Smooth muscle cell of the brain vasculature (primary cell): ENCODE measurements at places on chromosomes 11 and 22.

GRCh38 chr22:24512043-24512442, 16.9 kb downstream of the UPB1 start:
- DNase-seq = no peak

DNA sequence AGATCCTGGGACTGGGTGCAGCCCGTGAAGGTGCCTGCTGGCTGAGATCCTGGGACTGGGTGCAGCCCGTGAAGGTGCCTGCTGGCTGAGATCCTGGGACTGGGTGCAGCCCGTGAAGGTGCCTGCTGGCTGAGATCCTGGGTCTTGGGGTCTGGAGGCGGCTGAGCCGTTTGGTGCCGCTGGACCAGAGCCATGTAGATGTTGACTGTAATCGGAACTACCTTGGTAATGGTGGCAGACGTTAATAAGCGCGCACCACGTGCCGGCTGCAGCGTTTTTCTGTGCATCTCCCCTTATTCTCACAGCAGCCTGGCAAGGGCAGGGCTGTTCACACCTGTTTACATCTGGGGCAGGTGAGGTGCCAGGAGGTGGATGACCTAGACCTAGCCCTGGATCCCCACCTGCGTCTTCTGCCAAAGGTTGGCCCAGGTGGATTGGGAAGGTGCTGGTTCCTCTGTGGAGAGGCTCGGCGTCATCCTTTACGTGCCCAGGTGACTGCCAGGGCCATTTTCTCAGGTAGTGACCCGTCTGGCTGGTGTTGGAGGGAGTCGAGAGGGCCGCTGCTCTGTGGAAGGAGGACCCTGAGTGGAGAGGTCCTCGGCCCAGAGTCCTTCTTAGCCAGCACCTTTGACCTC, 382.5 kb downstream of the TBC1D22A start:
- DNase-seq = no peak

GRCh38 chr22:45775062-45775461, 103.4 kb downstream of the ATXN10 start:
- no peak for DNase-seq

DNA sequence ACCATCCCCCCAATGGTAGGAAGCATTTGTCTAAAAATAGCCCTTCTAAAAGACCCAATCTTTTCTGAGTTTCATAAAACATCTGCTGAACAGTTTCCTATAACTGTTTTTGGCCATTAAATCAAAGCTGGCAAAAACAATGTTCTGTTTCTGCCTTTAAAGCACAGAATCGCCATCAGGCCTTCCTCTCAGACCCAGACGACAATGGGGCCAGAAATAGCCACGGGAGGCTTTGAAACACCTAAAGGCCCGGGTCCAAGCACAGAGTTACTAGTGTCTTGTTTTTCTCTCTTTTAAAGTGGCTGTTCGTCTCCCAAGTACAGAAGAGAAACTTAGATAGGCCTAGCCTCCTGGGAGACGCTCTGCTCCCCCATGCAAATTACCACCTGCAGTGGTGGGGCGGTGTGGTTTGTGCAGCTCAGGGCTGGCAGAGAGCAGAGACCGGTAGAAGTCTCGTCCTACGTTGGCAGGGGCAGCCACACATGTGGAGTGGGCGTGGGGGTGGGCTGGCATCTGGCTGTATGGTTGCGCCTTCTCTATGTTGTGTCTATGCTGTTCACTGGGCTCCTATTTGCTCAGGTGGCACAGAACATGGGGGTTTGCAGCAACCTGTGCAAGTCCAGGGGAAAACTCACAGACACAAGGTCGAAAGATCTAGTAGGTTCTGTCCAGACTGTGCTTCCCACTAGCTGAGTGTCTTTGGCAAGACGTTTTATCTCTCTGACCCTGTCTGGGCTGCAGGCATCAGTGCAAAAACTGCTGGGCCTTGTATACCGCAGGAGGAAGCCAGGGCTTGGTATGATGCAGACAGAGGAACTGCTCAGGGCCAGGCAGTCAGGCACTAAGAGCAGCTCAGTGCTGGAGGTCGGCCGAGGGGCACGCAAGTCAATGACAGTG, 23.6 kb upstream of the ETS1 start:
- DNase-seq = no peak

- DNase-seq = no peak
Measured at GRCh38 chr11:128727320-128727719, 33.4 kb downstream of the FLI1 start.

DNA sequence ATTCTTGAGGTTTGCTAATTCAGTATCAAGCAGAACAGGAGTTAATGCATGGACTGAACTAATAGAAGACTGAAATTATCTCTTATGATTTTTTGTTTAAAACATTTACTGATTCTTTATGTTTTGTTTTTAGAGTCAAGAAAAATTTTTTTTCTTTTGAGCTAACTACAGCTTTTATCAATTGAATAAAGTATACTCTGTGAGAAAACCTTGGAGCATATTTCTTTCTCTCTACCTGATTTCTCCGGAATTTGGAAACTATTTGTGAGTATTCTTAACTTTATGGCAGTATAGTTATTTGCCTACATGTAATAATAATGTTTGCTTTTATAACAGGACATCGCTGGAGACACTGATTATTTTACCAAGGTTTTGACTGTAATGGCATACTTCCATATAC, 18.1 kb upstream of the CRTAM start:
- DNase-seq = no peak

GRCh38 chr11:117735350-117735977, 61.6 kb downstream of the DSCAML1 start:
- no peak for DNase-seq

DNA sequence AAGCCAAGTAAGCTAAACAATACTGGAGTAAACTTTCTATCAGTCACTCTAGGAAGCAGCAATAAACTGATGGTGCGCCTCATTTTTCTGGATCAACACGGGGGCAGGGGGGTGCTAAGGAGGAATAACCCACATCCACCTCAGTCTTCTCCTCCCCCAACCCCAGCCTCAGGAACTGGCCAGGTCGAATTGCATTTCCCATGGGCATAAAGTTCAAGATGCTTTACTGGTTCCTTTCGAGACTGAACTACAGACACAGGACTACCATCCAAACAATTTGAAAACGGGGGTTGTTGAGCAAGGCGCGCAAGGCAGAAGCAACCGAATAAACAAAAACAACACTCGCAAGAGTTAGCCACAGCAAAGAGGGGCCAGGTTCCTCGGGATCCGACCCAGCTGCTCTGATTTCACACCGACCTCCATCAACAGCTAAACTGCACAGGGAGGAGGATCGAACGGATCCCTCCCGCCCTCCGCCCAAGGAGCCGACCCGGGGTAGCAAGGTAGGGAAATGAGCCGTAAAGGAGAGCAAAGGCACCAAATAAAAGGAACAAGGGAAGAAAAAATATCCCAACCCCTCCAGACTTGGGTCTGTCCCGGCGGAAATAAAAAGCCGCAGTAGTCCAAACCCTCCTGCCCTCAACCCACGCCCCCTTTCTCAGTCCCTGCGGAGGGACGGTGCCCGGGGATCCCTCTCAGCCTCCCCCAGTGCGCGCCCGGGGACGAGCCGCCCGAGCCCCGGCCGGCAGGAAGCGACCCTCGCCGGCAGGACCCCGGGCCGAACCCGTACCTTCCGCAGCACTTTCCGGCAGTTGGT, 801 bp downstream of the SESN3 start:
- DNase-seq = no peak

DNA sequence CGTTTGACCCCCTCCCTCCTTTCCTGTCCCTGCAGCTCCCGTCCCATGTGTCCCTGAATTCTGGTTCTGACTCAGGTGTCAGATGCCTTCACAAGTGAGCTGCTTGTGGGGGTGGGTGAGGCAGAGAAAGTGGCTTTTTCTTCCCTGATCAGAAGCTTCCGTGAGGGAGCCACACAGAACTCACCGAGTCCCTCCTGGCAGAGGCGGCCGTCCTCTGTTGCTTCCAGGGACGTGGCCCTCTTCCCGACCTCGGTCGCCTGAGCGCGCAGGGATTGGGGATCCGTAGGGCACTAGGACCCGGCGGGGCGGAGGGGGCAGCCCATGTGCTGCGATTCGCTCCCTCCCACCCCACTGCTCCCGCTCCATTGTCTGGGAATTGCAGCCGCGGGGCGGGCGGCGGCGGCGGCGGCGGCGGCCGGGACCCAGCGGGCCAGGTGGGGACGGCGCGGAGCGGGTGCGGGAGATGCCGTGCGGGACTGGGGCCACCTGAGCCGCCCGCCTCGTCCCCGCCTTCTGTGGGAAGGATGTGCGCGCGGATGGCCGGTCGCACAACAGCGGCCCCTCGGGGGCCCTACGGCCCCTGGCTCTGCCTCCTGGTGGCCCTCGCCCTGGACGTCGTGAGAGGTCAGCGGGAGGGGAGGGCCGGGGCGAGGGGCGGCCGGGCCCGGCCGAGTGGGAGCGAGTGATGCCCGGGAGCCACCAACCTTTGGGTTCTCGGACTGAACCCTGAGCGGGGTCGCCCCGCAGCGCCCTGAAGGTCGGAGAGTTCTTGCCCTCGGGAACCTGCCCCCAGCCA, at the start of gene TMEM132A:
Gene TMEM132A, plus strand, starts transcription at position 351 of the 796 bp plus-strand sequence. Its CDS starts 174 bp downstream, at position 525.
- no peak for DNase-seq

- no peak for DNase-seq
Measured at GRCh38 chr11:17389211-17389956, 925 bp upstream of the KCNJ11 start.

- no peak for DNase-seq
Measured at GRCh38 chr11:31981457-31981856, 109.4 kb upstream of the RCN1 start.

GRCh38 chr11:71454470-71455113, 1.6 kb downstream of the NADSYN1 start:
- DNase-seq = no peak

DNA sequence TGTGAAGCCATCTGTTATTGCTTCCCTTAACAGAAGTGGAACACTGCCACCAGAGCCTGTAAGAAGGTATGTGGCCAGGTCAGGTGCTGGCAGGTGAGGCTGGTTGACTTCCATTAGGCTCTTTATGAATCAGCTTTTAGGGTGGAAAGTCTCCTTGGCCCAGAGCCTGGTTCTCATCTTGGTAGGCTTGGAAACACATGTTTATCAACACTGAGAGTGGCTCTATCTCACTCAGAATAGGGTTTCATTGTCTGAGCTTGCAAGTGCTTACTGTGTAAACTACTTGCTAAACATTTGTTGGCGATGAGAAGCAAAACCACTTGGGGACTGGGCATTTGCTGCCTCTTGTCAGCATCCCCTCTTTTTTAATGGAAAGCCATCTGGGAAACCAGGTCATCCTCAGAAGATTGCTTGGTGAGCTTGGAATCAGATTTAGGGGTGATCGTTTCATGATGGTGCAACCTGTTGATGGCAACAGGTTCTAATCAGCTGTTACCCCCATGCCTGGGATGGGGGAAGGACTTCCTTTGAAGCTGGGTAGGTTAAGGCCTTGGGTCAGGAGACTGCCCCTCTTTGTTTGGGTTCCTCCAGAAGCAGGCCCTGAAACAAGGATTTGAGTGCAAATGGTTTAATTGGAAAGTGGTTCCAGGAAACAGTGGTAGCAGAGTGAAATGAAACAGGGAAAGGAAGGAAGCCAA, 75.0 kb upstream of the AMPD3 start:
- no peak for DNase-seq

DNA sequence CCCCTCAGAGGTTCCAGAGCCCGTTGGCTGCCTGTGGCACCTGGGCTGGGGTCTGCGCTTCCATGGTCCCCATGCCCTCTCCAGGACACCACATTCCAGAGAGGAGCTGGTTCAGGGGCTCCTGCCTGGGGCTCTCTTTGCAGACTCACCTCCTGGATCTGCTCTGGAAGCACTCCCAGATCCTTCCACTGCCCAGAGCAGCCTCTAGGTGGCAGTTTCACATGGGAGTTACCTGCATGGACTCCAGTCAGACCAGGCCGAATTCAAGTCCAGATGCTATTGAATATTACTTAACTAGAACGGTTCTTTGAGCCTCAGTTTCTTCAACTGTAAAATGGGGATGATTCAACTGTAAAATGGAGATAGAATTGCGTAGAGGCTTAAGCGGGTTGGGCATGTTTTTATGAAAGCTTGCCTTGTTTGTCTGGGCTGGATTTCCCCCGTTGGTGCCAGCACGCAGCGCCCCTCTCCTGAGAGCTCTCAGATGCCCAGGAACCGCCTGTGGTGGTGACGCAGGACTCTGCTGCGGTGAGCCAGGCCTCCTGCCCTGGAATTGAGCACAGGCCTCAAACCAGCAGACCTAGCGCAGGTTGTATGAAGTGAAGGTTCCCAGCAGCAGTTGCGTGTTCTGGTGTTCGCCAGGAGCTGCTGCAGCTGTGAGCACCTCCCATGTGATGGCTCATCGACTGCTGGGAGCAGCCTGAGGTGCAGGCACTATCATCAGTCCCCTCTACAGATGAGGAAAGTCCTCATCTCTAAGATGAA, 44.2 kb downstream of the LMO1 start:
- peak; percentile 9 for DNase-seq

GRCh38 chr11:39690856-39691255, 1768.6 kb downstream of the LRRC4C start:
- no peak for DNase-seq

DNA sequence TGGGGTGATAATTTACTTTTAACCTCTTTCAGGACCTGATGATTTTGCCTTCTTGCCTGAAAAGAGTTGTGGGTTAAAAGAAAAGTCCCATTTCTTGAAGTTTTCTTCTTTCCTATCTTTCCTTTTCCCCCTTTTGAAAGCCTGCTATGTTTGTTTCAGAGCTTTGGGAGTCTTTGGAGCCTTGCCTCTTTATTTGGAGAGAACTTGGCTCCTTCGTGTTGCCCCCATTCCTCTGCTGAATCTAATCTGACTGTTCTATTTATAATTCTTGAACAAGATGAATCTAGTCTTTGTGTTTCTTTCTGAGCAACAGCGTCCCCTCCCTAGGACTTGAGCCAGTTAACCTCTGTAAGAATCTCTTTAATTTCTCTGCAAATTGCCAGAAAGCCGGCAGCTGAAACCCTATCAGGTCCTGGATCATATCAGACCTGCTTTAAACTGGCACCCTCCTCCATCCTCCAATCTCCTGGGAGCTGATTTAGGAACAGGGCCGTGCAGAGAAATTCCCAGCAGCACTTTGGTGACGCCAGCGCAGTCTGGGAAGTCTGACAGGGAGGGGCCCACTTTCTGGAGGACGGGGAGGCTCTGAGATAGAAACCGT, 289.1 kb upstream of the SORL1-AS1 start:
- DNase-seq = no peak

GRCh38 chr11:2890466-2891294, 5.1 kb upstream of the CDKN1C start:
- DNase-seq = no peak

- DNase-seq = no peak
Measured at GRCh38 chr22:29693671-29694070, 26.1 kb upstream of the CABP7 start.

GRCh38 chr11:44747316-44747715, 20.6 kb downstream of the TSPAN18 start:
- no peak for DNase-seq

DNA sequence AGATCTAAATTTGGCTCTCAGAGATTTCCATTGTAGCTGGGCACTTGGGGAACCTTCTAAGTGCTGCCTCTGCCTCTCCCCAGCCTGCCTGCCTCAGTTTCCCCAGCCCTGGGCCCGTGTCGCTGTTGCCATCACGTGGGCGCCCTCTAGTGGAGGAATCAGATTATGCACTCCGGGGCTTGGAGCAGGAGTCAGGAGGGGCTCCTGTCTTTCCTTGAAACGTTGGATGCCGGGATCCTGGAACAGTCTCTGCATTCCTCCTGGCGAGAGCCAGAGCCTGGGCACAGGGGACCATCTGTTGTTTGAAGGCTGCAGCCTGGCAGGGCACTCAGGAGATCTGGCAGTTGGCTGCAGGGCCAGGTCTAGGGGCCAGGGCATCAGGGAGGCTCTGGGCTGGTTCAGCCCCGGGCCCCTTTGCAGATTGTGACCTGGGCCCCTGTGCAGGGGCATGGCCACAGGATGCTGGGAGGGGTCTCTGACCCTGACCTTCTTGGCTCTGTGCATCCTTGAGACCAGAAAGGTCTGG, 71.6 kb downstream of the LRP5 start:
- no peak for DNase-seq

- no peak for DNase-seq
Measured at GRCh38 chr22:29917052-29917902, 34.3 kb downstream of the MTMR3 start.
